ENCODE measurements at places on chromosomes 2 and 18. TPM values are rescaled to one million over a fixed set of nuclear protein-coding genes. Genes with fewer than 3 reads are reported as not detected.

DNA sequence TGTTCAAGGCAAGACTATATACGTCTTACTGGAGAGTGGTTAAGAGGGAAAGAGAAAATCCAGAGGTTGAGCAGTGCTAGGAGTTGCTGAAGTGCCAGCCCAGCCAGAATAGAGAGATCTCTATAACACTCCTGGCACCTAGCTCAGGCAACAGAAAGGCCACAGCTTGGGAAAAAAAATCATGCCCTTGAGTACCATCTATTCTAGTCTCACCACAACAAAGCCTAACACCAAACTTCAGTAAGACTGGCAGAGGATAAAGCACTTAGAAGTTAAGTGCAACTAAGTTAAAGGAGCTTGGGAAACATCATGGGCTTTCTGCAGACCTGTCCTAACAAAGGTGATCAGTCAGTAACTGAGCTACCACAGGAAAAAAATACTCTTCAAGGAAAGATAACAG lies 24.2 kb downstream of the INO80C start:
- no peak for DNase-seq

Gene EDAR
- 0.11 TPM for total RNA-seq

- DNase-seq, result no peak
These were observed 1379.1 kb upstream of the CDH2 start for GRCh38 chr18:29556070-29556469.

DNA sequence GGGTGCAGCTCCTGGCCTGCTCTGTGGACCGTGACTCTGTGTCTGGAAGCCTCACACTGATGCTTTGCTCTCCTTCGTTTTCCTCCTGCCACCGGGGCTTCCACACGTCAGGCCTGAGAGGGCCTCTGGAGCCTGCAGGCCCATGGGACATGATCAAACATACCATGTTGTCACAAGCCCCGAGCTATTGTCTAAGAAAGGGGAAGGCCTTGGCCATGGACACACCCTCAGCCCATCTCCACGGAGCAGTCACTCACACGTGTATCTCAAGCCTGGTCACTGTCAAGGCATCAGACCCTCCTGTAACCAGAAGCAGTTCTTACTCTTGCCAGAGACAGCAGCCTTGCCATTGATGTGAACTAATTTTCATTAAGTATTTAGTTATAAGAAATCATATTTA lies 814.1 kb upstream of the SALL3 start:
- DNase-seq, result no peak

GRCh38 chr18:40366521-40366920 lies 1588.5 kb upstream of the PIK3C3 start:
- DNase-seq, result no peak

Gene CCDC85A
- not detected for total RNA-seq

GRCh38 chr2:52084759-52085158 lies 1052.8 kb upstream of the NRXN1 start:
- DNase-seq, result no peak

DNA sequence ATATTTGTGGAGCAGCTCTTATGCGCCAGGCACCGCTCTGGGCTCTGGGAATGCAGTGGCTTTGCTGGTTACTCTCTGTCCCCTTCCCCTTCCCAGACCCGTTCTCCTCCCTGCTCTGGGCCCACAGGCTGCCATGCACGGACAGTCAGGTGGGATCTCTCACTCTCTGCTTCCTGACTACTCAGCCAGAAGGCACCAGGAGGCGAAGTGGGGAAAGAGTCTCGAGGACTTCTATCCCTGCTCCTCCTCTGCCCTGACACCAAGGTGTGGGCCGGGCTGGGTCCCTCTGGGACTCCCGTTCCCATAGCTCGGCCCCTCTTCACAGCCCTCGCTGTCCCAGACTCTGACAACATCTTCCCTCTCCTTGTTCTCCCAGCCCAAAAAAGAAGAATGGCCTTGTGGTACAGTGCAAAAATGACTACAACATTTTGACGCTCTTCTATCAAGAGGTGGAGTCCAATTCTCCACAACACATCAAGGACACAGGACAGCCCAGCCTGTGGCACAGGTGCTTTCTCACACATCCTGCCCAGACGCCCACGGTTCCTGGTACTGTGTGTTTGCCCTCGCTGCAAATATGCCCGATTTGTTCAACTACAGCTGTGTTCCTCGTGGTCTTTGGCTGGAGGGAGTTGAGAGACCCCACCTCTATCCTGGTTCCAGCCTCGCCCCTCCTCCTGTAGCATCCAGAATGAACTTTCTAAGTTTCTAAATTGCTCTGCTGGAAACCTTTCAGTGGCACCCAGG lies 14.0 kb upstream of the DUSP2 start:
- DNase-seq, result peak; percentile 87

Gene MAB21L4
- not detected for total RNA-seq

DNA sequence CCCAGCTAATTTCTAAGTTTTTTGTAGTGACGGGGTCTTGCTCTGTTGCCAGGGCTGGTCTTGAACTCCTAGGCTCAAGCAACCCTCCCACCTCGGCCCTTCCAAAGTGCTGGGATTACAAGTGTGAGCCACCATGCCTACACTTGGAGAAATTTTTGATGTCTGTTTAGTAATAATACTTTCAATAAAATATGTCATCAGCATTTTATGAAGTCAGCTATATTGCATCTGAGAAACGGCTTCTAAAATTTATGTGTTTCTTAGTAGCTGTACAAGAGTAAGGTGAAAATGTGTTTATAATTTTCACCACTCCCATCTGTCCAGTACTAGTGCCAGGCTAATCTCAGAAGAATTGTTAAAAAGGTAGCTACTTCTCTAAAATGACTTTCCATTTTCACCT lies 46.8 kb downstream of the GULP1 start:
- DNase-seq, result no peak

- no peak for DNase-seq
These were observed 259.9 kb upstream of the THSD7B start for GRCh38 chr2:136505462-136505861.

- no peak for DNase-seq
These were observed 41.3 kb downstream of the C18orf63 start for GRCh38 chr18:74356959-74357358.

Gene HNRNPLL
- total RNA-seq, result 54.9 TPM
